ENCODE measurements at places on chromosomes 3 and 15. TPM values are rescaled to one million over a fixed set of nuclear protein-coding genes. Genes with fewer than 3 reads are reported as not detected.

The PXYLP1 gene
- 25.8 TPM for total RNA-seq

The HYAL1 gene
- 34.3 TPM for total RNA-seq

The KCNAB1 gene
- 0.80 TPM for total RNA-seq

GRCh38 chr3:150349314-150350097, 58.6 kb upstream of the TSC22D2 start:
- no peak for DNase-seq

GRCh38 chr15:55283379-55284147, 6.0 kb downstream of the RAB27A start:
- no peak for DNase-seq
